ENCODE measurements at places on chromosomes 3 and 15. TPM values are rescaled to one million over a fixed set of nuclear protein-coding genes. Genes with fewer than 3 reads are reported as not detected.

Gene GOLGA6L25
- total RNA-seq = not detected

Gene IDH2
- total RNA-seq = 60.8 TPM

Gene IL5RA
- not detected for total RNA-seq

Gene APOD
- 45.9 TPM for total RNA-seq

Gene GNB4
- total RNA-seq = 43.5 TPM

Gene BSN
- 0.36 TPM for total RNA-seq
